Natural killer cell treated with Interleukin-12 subunit alpha and Interleukin-12 subunit beta and Interleukin-15 and Interleukin-18, amount 100 ng/mL, for 72 hours (primary cell): ENCODE measurements at places on chromosomes 5 and 9. TPM values are rescaled to one million over a fixed set of nuclear protein-coding genes. Genes with fewer than 3 reads are reported as not detected.

Gene SPATA31C1
- total RNA-seq: not detected

Gene MOB3B
- 0.59 TPM for total RNA-seq

GRCh38 chr9:127714951-127715469, 453 bp downstream of the PTRH1 start:
- DNase-seq: no peak

DNA sequence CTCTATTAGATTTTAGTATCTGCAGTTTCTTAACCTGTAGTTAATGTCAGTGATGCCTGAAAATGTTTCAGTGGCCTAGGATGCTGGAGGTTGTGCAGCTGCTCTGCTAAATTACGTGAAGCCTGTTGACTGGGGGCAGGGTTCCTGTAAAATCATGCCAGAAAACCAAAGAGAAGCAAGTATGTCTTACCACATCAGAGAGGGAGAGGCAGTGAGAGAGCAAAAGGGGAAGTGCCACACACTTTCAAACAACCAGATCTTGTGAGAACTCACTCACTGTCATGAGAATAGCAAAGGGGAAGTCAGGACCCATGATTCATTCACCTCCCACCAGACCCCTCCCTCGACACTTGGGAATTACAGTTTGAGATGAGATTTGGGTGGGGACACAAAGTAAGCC, 83.9 kb upstream of the CYLC2 start:
- no peak for DNase-seq

DNA sequence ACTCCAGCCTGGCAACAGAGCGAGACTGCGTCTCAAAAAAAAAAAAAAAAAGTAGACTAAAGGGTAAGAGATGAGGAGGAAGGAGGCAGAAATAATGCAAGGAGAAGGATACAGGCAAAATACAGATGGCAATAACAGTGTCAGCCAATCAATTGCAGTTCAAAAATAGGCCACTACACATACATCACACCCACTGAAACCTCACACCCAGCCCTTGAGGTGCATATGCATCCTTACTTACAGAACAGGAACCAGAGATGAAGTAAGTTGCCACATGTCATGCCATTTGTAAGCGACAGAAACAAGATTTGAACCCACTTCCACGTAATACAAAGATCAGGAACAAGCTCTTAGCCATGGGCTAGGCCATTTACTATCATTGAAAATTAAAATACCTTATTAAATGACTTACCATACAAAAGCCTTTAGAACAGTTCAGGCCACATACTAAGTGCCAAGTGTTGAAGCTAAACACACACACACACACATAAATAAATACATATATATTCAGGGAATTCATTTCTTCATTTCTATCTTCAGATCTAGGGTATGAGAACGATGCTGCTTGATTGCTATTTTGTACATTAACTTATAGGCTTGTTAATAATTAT, 98.4 kb downstream of the FNBP1 start:
- DNase-seq: peak; percentile 81

Gene SELENOP
- total RNA-seq: not detected
